Hepatocyte (in vitro differentiated cells): ENCODE measurements at places on chromosomes 1 and 21. TPM values are rescaled to one million over a fixed set of nuclear protein-coding genes. Genes with fewer than 3 reads are reported as not detected.

The EPHA8 gene
- not detected in 2 replicates for total RNA-seq

The TLCD4 gene
- 22.4 and 31.5 TPM in 2 replicates for total RNA-seq

- DNase-seq = no peak
- H3K4me3 ChIP-seq = no peak overlapping the region
These were observed 544.9 kb upstream of the NEGR1 start for GRCh38 chr1:72827278-72827677.

GRCh38 chr1:81073580-81073979 lies 727.2 kb upstream of the ADGRL2 start:
- H3K4me1 ChIP-seq = no peaks in the 10 kb centered on the region
- no peaks in the 10 kb centered on the region for H3K27me3 ChIP-seq
- no peak for DNase-seq

GRCh38 chr1:92424381-92424780 lies 62.3 kb downstream of the GFI1 start:
- no peak overlapping the region for H3K27ac ChIP-seq
- H3K4me1 ChIP-seq = no peaks in the 10 kb centered on the region
- DNase-seq = no peak
- H3K4me3 ChIP-seq = no peak overlapping the region

DNA sequence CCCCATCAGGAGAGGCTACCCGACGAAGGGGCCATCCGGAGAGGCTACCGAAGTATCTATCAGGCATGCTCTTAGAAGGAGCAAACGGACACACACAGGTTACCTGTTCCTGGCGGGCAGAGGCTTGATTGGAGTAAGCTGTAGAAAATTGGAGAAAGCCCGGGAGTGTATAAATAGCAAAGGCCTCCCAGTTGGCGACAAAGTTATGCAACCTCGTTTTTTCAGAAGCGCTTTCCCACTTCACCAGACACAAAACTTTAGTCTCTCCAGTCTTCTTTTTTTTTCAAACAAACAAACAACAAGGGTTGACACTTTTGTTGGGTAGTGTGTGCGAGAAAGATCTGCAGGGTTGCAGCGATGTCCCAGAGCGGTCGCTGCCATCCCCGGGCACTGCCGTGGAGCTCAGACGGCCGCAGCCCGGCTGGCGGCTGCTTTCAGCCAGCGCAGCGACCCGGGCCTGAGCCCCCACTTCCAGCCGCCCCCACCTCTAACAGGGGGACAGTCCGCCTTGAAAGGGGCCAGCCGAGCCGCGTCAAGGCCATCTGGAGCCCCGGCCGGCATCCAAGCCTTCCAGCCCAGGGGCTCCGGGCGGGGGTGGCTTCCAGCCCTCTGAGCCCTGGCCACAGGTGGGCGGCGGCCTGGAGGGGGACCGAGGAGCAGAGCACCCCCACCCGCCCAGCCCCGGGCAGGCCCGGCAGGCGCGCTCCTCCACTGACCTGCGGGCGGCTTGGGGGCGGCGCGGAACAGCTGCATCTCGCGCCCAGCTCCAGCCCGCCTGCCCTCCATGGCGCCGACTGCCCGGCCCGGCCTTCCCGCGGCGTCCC lies 616 bp downstream of the MCOLN3 start:
- H3K4me3 ChIP-seq = peak overlapping the region; percentile 80
- no peaks in the 10 kb centered on the region for H3K36me3 ChIP-seq
- peaks cover 51% of the 10 kb centered on the region for H3K27me3 ChIP-seq
- no peaks in the 10 kb centered on the region for H3K4me1 ChIP-seq

The ABL2 gene
- 11.3 and 11.6 TPM in 2 replicates for total RNA-seq

DNA sequence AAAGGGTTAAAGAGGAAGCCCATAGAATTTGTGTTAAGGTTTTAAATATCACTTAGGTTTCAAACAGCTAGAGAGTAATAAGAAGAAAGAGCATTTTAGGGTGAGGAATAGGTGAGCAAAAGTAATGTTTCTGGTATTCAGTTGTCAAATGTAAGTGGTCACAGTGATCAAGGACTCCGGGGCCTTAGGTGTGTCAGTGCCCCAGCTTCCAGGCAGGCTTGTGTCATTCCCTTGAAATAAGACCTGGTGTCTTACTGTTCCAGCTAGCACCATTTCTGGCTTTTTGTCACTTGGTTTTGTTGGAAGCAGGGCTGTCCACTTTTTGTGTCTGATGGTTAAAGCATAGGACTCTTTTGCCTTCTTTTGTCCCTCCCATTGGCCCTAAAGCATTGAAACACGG lies 69.6 kb downstream of the DYRK1A start:
- H3K27ac ChIP-seq = no peak overlapping the region
- DNase-seq = no peak
- no peaks in the 10 kb centered on the region for H3K36me3 ChIP-seq
- no peaks in the 10 kb centered on the region for H3K27me3 ChIP-seq
- no peaks in the 10 kb centered on the region for H3K4me1 ChIP-seq

The OBSCN gene
- total RNA-seq = 11.2 and 22.4 TPM in 2 replicates

- peaks cover 16% of the 10 kb centered on the region for H3K4me1 ChIP-seq
- H3K4me3 ChIP-seq = no peak overlapping the region
- DNase-seq = peak; percentile 80
- H3K27ac ChIP-seq = peak overlapping the region; percentile 97
- H3K36me3 ChIP-seq = no peaks in the 10 kb centered on the region
These were observed 11.7 kb upstream of the S100A11 start for GRCh38 chr1:152048416-152049009.

GRCh38 chr1:209570743-209571142 lies 12.8 kb upstream of the CAMK1G start:
- no peak overlapping the region for H3K4me3 ChIP-seq
- no peaks in the 10 kb centered on the region for H3K36me3 ChIP-seq
- H3K4me1 ChIP-seq = no peaks in the 10 kb centered on the region
- H3K27ac ChIP-seq = no peak overlapping the region
- H3K27me3 ChIP-seq = peaks cover 27% of the 10 kb centered on the region

GRCh38 chr1:183953031-183953430 lies 84.5 kb downstream of the COLGALT2 start:
- H3K36me3 ChIP-seq = no peaks in the 10 kb centered on the region
- no peak overlapping the region for H3K4me3 ChIP-seq
- DNase-seq = peak; percentile 30
- H3K4me1 ChIP-seq = peaks cover 13% of the 10 kb centered on the region
- H3K27ac ChIP-seq = peak overlapping the region; percentile 47

DNA sequence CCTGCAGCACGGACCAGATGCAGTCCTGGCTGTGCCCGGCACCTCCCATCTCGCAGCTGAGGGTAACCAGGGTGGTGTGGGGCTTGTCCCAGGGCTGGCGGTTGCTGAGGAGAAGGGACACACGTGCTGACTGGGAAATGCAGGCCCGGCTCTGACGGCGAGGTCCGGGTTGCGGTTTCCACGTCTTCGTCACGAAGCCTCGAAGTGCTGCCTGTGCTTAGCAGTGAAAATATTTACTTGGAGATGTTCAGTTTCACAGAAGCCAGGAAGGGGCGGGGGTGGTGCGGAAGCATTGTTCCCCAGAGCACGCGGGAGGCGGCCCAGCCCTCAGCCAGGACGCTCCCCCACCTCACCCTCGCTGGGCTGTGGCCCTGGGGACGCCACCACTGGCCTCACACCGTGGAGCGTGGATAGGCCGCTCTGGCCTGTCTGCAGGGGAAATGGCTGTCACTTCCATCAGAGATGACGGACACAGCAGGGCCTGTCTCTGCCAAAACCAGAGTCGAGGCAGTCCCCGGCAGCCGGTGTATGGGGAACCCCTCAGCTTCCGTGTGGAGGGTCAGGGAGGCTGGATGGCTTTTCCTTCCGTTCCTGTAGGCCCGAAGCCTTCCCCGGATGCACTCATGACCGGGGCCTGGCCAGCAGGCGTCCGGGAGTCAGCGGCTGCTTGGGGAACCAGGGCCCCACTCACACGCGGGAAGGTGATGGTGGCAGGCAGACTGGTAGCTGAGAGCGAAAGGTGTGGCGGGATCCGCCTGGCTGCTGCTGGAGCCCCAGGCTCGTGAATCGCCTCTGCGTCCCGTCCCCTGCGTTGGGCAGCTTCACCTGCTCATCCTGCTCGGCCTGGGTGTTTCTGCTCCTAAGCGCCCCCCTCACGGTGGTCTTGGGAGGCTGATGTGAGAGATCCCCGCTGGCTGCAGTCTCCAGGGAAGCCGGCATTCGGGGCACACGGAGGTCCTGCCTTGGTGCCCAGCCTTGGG lies 14.7 kb upstream of the POFUT2 start:
- H3K36me3 ChIP-seq = no peaks in the 10 kb centered on the region
- H3K4me3 ChIP-seq = no peak overlapping the region
- H3K27ac ChIP-seq = no peak overlapping the region
- H3K27me3 ChIP-seq = no peaks in the 10 kb centered on the region
- H3K4me1 ChIP-seq = peaks cover 14% of the 10 kb centered on the region
- no peak for DNase-seq

GRCh38 chr1:217106231-217106901 lies 383.1 kb upstream of the ESRRG start:
- H3K27ac ChIP-seq = no peak overlapping the region
- no peak overlapping the region for H3K4me3 ChIP-seq
- H3K27me3 ChIP-seq = no peaks in the 10 kb centered on the region
- no peaks in the 10 kb centered on the region for H3K36me3 ChIP-seq
- DNase-seq = peak; percentile 10

The PPIAL4G gene
- total RNA-seq = 0.07 TPM in 1 of 2 replicates, not detected in the other

The KDF1 gene
- 10.5 and 18.1 TPM in 2 replicates for total RNA-seq

DNA sequence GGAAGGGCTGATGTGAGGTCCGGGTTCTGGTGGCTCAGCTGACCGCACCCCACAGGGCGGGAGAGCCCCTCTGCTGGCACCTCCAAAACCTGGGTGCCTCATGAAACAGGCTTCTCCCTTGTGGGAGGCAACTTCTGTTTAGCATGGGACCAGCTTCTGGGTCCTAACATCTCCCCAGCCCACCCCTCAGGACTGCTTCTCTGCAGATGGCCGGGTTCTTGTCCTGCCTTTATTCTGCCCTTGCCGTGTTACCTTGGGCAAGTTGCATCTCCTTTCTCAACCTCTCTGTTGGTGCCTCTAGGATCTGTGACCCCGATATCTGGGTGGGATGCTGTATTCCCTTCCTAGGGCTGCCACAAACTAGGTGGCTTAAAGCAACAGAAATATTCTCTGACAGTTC lies 15.0 kb upstream of the TTC22 start:
- no peak overlapping the region for H3K27ac ChIP-seq
- no peaks in the 10 kb centered on the region for H3K36me3 ChIP-seq
- no peaks in the 10 kb centered on the region for H3K4me1 ChIP-seq
- no peaks in the 10 kb centered on the region for H3K27me3 ChIP-seq

- H3K27me3 ChIP-seq = no peaks in the 10 kb centered on the region
- no peak overlapping the region for H3K4me3 ChIP-seq
- no peak for DNase-seq
- no peaks in the 10 kb centered on the region for H3K36me3 ChIP-seq
- H3K4me1 ChIP-seq = no peaks in the 10 kb centered on the region
- H3K27ac ChIP-seq = no peak overlapping the region
These were observed 94.7 kb downstream of the LIPI start for GRCh38 chr21:14116080-14116481.

GRCh38 chr1:177615251-177615650 lies 354.6 kb downstream of the SEC16B start:
- no peak overlapping the region for H3K4me3 ChIP-seq
- no peaks in the 10 kb centered on the region for H3K27me3 ChIP-seq
- H3K4me1 ChIP-seq = no peaks in the 10 kb centered on the region
- H3K27ac ChIP-seq = no peak overlapping the region
- DNase-seq = no peak
- no peaks in the 10 kb centered on the region for H3K36me3 ChIP-seq

- no peaks in the 10 kb centered on the region for H3K4me1 ChIP-seq
- no peaks in the 10 kb centered on the region for H3K27me3 ChIP-seq
- peak overlapping the region; percentile 9 for H3K27ac ChIP-seq
These were observed 36.2 kb downstream of the CELF3 start for GRCh38 chr1:151680391-151680790.

- no peaks in the 10 kb centered on the region for H3K27me3 ChIP-seq
- H3K36me3 ChIP-seq = no peaks in the 10 kb centered on the region
- DNase-seq = no peak
- no peaks in the 10 kb centered on the region for H3K4me1 ChIP-seq
These were observed 8.9 kb downstream of the CD244 start for GRCh38 chr1:160853754-160854153.

The CRYZ gene
- total RNA-seq = 3.4 and 3.5 TPM in 2 replicates

DNA sequence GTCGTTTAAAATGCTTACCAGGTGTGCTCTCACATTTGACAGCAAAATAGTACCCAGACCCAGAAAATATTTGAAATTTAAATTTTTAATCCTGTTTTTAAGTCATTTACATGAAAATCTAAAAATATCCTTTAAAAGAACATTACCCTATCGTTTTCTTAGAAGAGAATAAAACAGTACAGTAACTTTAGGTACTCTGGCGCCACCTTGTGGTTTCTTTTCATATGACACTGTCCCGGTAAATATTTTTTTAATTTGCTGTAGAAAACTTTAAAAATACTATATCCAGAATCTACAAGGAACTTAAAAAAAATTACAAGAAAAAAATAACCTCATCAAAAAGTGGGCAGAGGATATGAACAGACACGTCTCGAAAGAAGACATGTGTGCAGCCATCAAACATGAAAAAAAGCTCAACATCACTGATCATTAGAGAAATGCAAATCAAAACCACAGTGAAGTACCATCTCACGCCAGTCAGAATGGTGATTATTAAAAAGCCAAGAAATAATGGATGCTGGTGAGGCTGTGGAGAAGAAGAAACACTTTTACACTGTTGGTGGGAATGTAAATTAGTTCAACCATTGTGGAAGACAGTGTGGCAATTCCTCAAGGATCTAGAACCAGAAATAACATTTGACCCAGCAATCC lies 129.2 kb downstream of the RGS21 start:
- H3K36me3 ChIP-seq = no peaks in the 10 kb centered on the region
- no peaks in the 10 kb centered on the region for H3K4me1 ChIP-seq
- DNase-seq = peak; percentile 66
- no peaks in the 10 kb centered on the region for H3K27me3 ChIP-seq
- H3K27ac ChIP-seq = no peak overlapping the region

DNA sequence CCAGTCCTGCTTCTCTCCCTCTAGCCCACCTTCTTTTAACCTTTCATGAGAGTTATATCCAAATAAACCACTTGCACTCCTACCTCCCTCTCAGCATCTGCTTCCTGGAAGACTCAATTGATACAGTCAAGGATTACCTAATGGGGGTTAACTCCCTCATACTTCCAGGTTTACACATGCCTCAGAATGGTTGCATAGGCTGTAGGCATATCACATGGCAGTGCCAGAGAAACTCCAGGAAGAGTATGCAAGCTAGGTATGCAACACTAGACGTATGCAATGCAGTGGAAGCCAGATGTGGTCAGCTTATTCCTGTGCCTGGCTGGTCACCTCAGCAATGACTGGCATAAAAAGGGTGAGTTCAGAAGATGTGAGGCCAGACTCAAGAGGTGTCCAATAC lies 32.7 kb upstream of the VANGL1 start:
- H3K4me3 ChIP-seq = no peak overlapping the region
- DNase-seq = no peak
- H3K4me1 ChIP-seq = no peaks in the 10 kb centered on the region
- no peaks in the 10 kb centered on the region for H3K36me3 ChIP-seq
- no peaks in the 10 kb centered on the region for H3K27me3 ChIP-seq

GRCh38 chr1:234893725-234894630 lies 234.7 kb downstream of the TOMM20 start:
- H3K4me3 ChIP-seq = no peak overlapping the region
- peaks cover 11% of the 10 kb centered on the region for H3K4me1 ChIP-seq
- H3K36me3 ChIP-seq = no peaks in the 10 kb centered on the region
- no peak overlapping the region for H3K27ac ChIP-seq
- no peaks in the 10 kb centered on the region for H3K27me3 ChIP-seq

GRCh38 chr1:190098756-190099155 lies 378.9 kb downstream of the BRINP3 start:
- H3K27ac ChIP-seq = no peak overlapping the region
- H3K36me3 ChIP-seq = no peaks in the 10 kb centered on the region
- no peak for DNase-seq
- no peaks in the 10 kb centered on the region for H3K27me3 ChIP-seq
- H3K4me1 ChIP-seq = peaks cover 5% of the 10 kb centered on the region

The COP1 gene
- 65.9 and 74.9 TPM in 2 replicates for total RNA-seq
